Activated T-cell treated with anti-CD3 and anti-CD28 coated beads, Interleukin-2, amount 50 U/mL, for 4 hours (primary cell): ENCODE measurements at places on chromosomes 2 and 18. TPM values are rescaled to one million over a fixed set of nuclear protein-coding genes. Genes with fewer than 3 reads are reported as not detected.

- no peak for DNase-seq
Observed at GRCh38 chr2:46866770-46867246, 48.8 kb downstream of the MCFD2 start.

- no peak for DNase-seq
Observed at GRCh38 chr2:172460780-172461201, 33.4 kb downstream of the ITGA6 start.

Gene AMER3
- not detected for total RNA-seq

- DNase-seq: no peak
Observed at GRCh38 chr2:227186751-227187150, 22.3 kb downstream of the COL4A3 start.

Gene APCDD1
- 0.21 TPM for total RNA-seq
